ENCODE measurements at places on chromosomes 7 and 10.
A peak's percentile ranks its signal among the peaks of the same experiment; 100 is the strongest.

GRCh38 chr10:132844069-132844809 lies 58.3 kb upstream of the NKX6-2 start:
- no peak for DNase-seq

DNA sequence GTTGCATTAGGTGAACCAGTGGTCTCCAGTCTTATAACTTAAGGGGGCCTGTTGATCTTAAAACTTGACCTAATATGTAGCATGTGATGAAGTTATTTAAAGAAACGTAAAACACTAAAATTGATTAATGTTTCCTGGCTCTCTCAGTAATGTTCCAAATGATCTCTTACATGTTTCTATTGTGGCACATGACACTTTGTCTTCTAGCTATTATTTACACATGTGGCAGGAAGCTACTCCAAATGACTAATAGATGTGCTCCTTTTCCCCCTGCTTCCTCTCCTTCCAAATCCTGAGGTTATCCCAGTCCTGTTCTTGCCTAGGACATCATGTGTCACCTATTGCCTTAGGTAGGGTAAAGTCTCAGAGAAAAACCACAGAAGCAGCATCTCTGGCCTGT lies 89.4 kb downstream of the FAS start:
- no peak for DNase-seq

GRCh38 chr10:104056619-104057273 lies 28.9 kb downstream of the COL17A1 start:
- DNase-seq: no peak

- DNase-seq: no peak
Observed at GRCh38 chr7:113100121-113100603, 13.5 kb upstream of the GPR85 start.

GRCh38 chr10:810351-810846 lies 120.9 kb upstream of the DIP2C start:
- no peak for DNase-seq

GRCh38 chr7:128063088-128063487 lies 31.9 kb upstream of the LRRC4 start:
- DNase-seq: no peak

- DNase-seq: peak; percentile 13
Observed at GRCh38 chr7:103811997-103812396, 177.5 kb downstream of the RELN start.

DNA sequence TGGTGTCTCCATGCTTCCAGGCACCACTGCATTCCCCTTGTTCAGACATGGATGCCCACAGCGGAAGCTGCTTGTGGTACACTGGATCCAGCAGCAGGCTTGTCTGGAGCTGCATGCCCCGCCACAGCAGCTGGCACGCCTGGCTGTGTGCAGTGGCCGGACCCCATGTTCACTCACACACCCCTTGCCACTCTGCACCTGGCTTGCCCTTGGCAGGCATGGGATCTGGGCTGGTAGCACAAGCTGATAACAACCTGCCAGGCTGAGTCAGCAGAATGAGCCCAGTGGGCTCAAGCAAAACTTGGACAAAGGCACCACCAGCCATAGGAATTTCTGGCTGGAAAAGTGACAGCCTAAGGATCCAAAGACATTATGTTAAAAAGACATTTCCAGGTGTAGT lies 91.8 kb upstream of the TMEM168 start:
- no peak for DNase-seq

DNA sequence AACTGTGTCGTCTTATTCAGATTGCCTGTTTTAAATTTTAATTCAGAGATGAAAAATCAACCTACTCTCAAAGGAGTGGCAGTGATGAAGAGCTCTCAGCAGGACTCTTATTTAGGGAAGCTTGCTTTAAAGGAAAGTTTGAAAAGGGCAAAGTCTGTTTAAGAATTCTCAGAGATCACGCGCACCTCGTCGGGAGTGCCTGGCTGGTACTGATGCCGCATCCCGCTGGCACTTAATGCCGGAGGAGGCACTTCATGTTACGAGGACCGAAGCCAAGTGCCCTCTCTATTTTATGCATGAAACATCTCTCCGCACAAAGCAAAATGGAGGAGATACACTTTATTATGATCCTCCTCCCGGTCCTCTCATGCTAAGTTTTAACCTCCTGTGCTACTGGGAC lies 71.1 kb upstream of the INSYN2A start:
- no peak for DNase-seq

GRCh38 chr7:19772841-19773760 lies at the start of gene TMEM196:
TMEM196 (minus strand) TSS chr7:19773617; CDS start chr7:19772696, 921 bp downstream.
- DNase-seq: no peak

- DNase-seq: no peak
Observed at GRCh38 chr7:153066711-153067110, 307.2 kb downstream of the ACTR3B start.

GRCh38 chr7:7792056-7792455 lies 73.6 kb upstream of the RPA3 start:
- DNase-seq: no peak

GRCh38 chr7:91276909-91277308 lies 12.7 kb downstream of the FZD1 start:
- no peak for DNase-seq

Data from activated CD4-positive, alpha-beta T cell treated with anti-CD3 and anti-CD28 coated beads, Interleukin-2, Interleukin-6, amounts not matched to agents 100 ng/mL and 50 ng/mL, durations not matched to agents 16 hours and 8 hours (primary cell).